Activated CD8-positive, alpha-beta memory T cell treated with anti-CD3 and anti-CD28 coated beads for 4 hours (primary cell): ENCODE measurements at places on chromosomes 16 and 17.

- no peak for DNase-seq
Measured at GRCh38 chr16:84461413-84462295, 42.8 kb downstream of the MEAK7 start.

GRCh38 chr16:13438064-13438463, 481.9 kb upstream of the ERCC4 start:
- no peak for DNase-seq

GRCh38 chr17:63445571-63445953, 544 bp downstream of the CYB561 start:
- peak; percentile 63 for DNase-seq

DNA sequence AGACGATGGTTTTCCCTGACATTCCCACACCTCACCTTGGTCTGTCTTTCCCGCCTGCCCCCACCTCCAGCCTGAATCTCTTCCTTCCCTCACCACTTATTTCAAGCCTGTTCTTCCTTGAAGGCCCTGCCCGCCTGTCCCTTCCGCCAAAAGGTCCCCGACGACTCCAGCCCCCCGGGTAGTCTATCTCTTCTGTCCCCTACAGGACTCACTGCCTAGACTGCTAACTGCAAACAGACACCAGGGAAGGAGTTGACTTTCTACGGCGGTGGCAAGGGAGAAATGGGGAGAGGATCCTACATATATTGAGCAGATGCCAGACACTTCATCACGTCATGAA, 53.7 kb downstream of the NT5M start:
- no peak for DNase-seq

- DNase-seq = peak; percentile 15
Measured at GRCh38 chr17:77666881-77667395, 291.6 kb upstream of the TNRC6C start.

DNA sequence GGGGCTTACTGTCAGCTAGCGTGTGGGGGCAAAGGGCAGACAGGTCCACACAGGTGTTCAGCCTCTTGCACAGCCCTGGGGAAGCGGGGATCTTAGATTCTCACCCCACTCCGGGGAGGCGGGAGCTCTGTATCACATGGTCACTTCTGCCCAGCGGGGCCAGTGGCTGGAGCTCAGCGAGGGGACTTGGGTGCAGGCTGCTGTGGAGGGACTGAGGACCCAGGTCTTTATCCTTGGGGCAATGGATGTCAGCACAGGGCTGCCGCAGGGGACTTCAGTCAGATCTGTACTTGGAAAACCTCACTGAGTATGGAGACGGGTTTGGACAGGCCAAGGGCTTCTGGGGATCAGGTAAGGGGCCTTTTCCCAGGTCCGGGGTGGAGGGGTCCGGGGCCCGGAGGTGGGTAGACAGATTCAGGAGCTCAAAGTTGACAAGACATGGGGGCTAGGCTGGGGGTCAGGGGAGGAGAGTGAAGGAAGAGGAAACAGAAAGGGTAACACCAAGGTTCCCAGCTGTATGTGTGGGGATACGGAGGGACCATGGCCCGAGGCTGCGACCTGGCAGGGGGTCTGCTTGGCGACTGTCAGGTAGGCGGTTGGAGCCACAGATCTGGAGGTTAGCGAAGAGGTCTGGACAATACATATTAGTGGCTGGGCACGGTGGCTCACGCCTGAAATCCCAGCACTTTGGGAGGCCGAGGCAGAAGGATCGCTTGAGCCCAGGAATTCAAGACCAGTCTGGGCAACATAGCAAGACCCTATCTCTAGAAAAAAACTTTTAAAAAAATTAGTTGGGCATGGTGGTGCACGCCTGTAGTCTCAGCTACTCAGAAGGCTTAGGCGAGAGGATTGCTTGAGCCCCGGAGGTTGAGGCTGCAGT, 15.1 kb upstream of the BAIAP2 start:
- no peak for DNase-seq

- DNase-seq = no peak
Measured at GRCh38 chr17:7582396-7583252, 1.0 kb upstream of the MPDU1 start.

DNA sequence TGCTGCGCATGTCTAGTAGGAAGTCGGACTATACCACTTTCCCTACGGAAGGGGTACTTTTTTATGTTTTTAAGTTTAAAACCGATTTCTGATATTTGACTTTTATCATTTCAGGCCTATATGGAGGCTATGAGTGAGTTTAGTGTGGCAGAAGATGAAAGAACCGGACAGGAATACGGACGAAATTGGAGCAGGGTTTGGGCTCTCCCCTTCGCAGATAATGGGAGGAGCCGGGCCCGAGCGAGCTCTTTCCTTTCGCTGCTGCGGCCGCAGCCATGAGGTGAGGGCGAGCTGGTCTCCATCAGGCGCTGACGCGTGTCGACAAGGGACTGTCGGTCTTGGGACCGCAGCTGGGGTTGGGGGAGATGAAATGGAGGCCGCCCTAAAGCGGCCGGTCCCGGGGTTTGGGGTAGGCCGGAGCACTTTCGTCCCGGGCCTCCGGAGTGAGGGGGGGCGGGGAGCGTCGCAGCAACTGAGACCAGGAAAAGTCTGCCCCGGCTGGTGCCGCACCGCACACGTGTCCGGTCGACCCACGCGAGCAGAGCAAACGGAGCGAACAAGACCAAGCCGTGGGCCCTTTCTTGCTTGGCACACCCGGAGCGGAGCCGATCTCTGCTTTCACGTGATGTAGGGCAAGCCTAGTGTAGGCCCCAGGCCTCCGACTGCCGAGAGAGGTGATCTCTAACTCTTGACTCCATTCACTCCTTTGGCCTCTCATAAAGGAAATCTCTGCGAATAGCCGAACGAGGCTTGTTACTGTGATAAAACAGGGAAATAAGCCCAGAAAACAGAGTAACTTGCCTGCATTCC, at the start of gene RPL19:
RPL19 (plus strand) TSS at position 214 of the 810 bp plus-strand sequence; CDS start at position 276, 62 bp downstream.
- peak; percentile 58 for DNase-seq

DNA sequence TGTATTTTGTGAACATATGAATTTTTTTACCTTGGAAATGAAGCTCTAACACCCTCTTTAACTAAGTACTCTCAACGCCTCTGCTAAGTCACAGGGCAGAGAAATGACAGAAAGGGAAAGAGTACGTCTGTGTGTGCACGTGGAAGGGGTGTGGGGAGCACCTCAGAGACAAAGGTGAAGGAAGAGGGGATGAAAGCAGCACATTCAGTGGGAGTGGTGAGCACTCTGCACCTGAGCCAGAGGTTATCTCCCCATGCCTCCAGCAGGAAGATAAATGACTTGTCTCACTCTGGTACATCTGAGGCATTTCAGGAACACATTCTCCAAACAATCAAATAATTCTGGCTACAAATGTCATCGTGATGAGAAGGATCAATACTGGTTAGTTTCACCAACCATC, 15.0 kb downstream of the GNA13 start:
- DNase-seq = no peak

DNA sequence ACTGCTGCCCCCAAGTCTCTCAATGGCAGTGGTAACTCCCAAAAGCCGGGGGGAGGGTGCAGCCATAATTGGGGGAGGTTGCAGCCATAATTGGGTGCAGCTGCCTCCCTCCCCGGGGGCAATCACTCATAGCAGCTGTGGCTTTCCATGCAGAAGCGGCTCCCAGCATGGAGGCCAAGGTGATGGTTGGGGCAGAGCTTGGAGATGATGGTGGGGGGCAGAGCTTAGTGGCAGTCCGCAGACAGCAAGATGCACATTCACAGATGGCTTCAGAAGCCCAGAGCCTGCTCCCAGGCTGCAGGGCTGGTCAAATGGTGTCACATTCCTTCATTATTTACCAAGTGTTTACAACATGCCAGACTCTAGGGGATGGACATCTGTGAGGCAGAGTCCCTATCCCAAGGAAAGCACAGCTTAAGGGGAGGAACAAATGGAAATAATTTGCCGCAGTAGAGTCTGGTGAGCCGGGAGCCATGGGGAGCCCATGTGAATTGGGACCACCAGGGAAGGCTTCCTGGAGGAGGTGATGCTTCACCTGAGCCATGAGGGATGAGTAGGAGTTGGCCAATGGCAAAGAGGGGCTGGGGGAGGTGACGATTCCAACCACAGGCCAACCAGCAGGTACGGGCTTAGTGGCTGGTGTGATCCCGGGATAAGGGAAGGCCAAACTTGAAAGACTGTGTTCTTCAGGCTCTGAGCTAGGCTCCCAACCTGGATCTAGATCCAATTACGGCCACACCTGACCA, 8.1 kb downstream of the DOC2B start:
- no peak for DNase-seq

DNA sequence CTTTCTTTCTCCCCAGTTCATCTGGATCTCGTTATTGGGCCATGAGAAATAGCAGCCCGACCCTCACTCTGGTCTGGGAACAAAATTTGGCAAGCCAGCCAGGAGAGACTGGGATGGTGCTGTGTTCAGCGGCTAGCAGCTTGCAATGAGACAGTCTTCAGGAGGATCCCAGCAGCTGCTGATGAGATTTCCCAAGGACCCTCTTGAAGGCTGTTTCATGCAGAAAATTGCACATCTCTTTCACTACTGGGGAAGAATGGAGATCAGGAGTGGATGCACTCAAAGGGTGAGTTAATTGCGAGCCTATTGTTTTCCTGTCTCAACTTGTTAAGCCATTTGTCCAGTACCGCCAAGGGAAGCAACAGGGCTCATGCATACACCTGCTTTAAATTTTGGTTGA, 5.5 kb upstream of the COIL start:
- no peak for DNase-seq

GRCh38 chr17:67570797-67571196, 146.9 kb upstream of the NOL11 start:
- no peak for DNase-seq

DNA sequence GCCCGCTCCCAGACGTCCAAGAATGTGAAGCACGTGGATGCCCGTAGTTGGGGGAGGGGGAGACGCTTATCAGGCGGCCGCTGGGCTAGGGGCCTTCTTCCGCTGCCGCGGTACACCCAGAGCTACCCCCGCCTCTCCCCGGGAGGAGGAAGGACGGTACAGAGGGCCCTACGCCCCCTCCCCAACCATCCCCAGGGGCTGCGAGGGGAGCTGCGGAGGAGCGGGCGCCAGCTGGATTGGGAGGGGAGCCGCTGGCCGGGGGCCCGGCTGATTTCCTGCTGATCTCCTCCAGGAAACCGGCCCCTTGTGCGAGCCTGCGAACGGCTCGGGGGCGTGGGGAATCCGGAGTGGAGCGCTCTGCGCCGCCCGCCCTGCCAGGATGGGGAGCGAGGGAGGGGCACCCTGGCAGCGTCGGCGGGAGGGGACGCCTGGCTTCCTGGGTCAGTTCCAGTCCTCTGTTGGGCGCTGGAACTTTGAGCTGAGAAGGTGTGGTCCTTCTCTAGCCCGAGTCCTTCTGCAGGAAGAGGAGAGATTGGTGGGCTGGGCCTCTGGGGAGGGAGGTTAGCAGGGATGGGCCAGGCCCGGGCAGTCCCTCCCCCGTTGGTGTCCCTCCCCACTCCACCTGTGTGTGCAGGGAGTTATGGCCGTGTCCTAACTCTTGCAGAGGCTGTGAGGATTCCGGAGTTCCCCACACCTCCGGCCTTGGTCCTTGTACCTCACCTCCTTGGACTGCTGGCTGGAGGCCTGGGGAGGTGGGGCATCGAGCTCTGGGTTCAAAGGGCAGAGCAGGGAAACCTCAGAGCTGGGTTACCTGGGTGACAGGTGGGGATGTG, 19.2 kb downstream of the GJD3 start:
- no peak for DNase-seq

GRCh38 chr16:51139568-51139967, 11.5 kb downstream of the SALL1 start:
- no peak for DNase-seq

GRCh38 chr16:78102865-78103264, 3.4 kb downstream of the WWOX start:
- DNase-seq = no peak

GRCh38 chr17:1727876-1728630, 3.5 kb downstream of the WDR81 start:
- no peak for DNase-seq

DNA sequence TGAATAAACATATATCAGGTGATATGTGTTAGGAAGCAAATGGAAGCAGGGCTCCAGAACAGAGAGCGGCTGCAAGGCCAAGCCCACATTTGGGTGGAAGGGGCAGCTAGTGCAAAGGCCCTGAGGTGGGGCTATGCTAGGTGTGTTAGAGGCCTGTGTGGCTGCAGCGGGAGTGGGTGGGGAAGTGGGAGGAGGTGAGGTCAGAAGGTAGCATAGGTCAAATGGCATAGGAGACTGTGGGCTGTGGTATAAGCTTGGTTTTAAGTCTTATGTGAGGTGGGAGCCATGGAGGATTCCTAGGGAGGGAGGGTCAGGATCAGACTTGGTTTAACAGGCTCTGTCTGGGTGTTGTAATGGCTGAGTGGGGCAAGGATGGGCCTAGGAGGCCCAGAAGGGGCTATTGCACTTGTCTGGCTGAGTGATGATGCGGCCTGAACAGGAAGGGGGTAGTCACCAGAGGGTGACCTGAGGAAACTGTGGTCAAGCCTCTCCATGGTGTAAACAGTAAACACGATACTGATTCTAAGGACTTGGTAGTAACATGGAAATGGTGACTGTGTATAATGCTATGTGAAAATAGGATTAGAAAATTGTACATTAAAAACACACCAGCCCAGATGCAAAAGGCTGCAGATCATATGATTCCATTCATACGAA, 31.1 kb downstream of the RAI1 start:
- no peak for DNase-seq

GRCh38 chr16:35565626-35566025, 2106.2 kb downstream of the TP53TG3F start:
- no peak for DNase-seq

GRCh38 chr17:74865504-74866197, 6.0 kb upstream of the GRIN2C start:
- no peak for DNase-seq

- DNase-seq = no peak
Measured at GRCh38 chr17:77649717-77650211, 308.7 kb upstream of the TNRC6C start.

GRCh38 chr17:78226759-78227454, 4.5 kb upstream of the TMEM235 start:
- no peak for DNase-seq

DNA sequence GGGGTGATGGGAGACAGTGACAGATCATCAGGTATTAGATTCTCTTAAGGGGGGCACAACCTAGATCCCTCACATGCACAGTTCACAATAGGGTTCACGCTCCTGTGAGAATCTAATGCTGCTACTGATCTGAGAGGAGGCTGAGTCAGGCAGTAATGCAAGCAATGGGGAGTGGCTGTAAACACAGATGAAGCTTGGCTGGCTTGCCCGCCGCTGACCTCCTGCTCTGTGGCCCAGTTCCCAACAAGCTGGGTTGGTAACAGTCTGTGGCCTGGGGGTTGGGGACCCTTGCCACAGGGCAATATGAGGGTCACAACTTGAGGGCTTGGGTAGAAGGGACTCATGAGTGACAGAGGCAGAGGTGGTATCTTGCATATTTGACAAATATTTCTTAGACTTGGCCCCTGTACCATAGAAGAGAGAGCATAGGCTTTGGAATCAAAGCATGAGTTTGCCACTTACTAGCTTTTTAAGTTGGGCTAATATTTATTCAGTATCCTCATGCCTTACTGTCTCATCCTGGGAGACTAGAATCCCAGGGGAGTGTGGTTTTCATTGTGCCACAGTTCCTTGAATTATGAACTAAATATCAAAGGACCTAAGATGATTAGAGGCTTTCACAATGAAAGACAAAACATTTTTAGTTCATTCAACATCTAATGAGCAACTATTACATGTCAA, 133.4 kb downstream of the SPACA3 start:
- no peak for DNase-seq

GRCh38 chr17:21573961-21574610, 118.2 kb upstream of the KCNJ18 start:
- DNase-seq = peak; percentile 17

GRCh38 chr16:22240023-22240710, 34.1 kb downstream of the EEF2K start:
- DNase-seq = no peak
